ENCODE measurements at places on chromosomes 2 and 18. TPM values are rescaled to one million over a fixed set of nuclear protein-coding genes. Genes with fewer than 3 reads are reported as not detected.

DNA sequence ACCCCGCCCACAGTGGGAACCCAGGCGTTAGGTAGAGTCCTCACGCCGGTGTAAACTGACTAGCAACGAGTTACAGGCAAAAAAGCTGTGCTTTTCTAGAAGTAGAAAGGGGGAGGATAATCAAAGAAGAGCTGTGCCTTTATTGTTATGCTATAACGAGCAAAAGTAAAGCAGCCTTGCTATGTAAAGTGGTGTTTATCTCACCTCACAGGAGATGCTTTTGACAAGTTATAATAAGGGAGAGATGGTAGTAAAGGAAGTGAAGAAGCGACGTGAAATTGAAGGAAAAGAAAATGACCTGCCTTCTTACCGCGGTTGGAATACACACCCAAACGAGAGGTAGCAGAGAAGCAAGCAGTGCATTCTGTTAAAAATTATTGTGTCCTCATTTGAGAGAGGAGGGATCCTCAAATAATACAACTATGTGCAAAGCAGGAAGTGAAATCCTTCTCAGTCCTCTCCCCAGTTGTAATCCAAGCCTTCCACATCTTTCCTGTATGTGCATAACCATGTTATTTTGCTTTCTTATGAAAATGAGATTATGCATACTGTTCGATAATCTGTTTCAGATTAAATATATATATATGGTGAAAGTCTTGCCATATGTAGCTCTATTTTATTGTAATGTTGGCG lies 962 bp downstream of the TANK start:
- H3K27ac ChIP-seq, result peak overlapping the region; percentile 95
- H3K27me3 ChIP-seq, result no peaks in the 10 kb centered on the region

- H3K4me3 ChIP-seq, result no peak overlapping the region
- no peaks in the 10 kb centered on the region for H3K27me3 ChIP-seq
- H3K4me1 ChIP-seq, result no peaks in the 10 kb centered on the region
- no peaks in the 10 kb centered on the region for H3K36me3 ChIP-seq
- no peak overlapping the region for H3K27ac ChIP-seq
These were observed 19.2 kb upstream of the GRP start for GRCh38 chr18:59200787-59201186.

DNA sequence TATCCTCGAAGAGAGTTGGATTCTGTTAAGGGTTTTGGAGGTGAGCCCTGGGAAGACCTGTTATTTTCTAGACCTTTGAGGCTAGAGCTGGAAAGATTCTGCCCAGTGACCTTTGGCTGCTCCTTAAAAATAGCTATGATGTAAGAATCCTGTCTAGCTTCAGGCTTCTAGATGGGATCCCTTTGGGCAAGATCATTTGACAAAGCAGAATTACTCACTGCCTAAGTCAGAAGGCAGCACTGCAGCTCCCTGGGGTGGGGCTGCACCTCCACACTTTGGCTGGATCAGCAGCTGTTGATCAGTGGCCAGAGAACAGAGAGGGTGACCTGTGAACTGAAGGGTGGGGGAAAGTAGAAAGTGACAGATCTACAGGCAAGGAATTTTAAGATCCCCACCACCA lies 103.8 kb downstream of the ASAP2 start:
- no peaks in the 10 kb centered on the region for H3K27me3 ChIP-seq
- no peak overlapping the region for H3K4me3 ChIP-seq
- peaks cover 2% of the 10 kb centered on the region for H3K36me3 ChIP-seq
- peak overlapping the region; percentile 58 for H3K27ac ChIP-seq
- DNase-seq, result peak; percentile 54

DNA sequence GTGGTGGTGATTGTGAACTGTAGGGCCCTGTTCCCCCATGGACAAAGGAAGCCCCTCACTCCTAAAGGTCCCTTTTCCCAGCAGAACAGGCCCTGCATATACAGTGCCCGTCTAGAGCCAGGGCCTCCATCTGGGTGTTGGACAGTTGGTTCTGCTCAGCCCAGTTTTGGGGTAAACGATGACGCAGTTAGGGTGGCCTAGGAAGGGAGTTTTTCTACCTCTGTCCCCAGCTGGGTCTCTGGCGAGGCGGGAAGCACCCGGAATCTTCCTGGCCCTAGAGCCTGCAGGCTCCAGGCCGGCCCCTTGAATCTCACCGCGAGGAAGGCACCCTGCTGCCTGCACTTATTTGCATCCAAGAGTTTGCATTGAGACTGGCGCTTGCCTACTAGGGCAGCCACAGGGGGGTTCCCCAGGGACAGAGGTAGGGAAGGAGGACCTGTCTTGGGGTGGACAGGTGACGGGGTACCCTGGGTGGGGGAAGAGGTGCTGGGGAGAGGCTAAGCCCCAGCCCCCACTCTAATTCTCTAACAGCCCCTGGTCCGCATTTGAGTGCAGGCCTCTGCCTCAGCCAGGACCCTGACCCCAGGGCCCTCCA lies 529 bp upstream of the MTA3 start:
- peaks cover 11% of the 10 kb centered on the region for H3K36me3 ChIP-seq
- peak overlapping the region; percentile 46 for H3K4me3 ChIP-seq
- H3K27me3 ChIP-seq, result no peaks in the 10 kb centered on the region
- peak; percentile 51 for DNase-seq

- H3K27me3 ChIP-seq, result no peaks in the 10 kb centered on the region
- no peaks in the 10 kb centered on the region for H3K36me3 ChIP-seq
- peaks cover 23% of the 10 kb centered on the region for H3K4me1 ChIP-seq
- H3K27ac ChIP-seq, result peak overlapping the region; percentile 35
- H3K4me3 ChIP-seq, result peak overlapping the region; percentile 67
These were observed 894 bp downstream of the SMAD7 start for GRCh38 chr18:48949606-48950535.

DNA sequence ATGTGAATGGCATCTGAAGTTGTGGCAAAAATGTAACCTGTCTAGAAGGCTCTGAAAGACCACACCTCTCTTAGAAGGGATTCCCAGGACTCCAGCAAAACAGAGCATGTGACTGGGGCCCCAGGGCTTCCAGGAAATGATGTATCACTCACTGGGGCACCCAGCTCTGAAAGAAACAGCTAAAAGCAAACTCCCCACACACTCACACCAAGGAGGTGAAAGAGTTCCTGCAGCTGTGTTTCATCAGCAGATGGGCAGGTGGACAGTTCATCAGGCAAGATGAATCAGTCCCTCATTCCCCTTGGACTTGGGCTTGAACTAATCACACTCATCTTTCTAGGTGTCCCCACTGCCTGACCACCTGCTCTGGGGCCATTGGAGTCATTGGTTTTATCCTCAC lies 76.2 kb downstream of the CCBE1 start:
- H3K27me3 ChIP-seq, result no peaks in the 10 kb centered on the region
- H3K27ac ChIP-seq, result no peak overlapping the region
- no peaks in the 10 kb centered on the region for H3K4me1 ChIP-seq
- H3K36me3 ChIP-seq, result no peaks in the 10 kb centered on the region

DNA sequence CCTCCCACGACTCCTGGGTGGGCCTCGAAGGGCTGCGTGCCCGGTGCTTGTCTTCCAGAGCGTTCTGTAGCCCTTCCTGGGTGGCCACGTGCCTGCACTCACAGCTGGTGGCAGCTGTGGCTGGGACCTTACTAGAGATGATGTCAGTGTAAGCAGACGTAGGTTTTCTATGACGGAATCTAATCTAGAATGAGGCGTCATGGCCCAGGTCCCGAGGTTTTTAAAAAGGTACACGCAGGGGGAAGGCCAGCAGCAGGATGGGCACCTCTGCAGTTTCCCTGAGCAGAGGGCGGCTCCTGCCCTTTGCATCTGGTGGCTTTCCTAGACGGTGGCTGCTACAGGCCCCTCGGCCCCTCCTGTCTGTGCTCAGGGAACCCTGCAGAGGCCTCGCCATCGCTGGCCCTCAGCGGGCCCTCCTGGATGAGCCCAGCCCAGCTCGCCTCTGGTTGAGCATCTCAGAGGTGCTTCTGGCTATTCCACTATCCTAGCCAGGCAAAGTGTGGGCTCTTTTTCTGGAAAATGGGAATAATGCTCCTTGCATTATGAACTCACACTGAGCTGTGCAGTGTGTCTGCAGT lies 49.6 kb upstream of the PXDN start:
- H3K4me3 ChIP-seq, result no peak overlapping the region
- no peak overlapping the region for H3K27ac ChIP-seq
- H3K4me1 ChIP-seq, result peaks cover 38% of the 10 kb centered on the region
- H3K36me3 ChIP-seq, result no peaks in the 10 kb centered on the region
- no peaks in the 10 kb centered on the region for H3K27me3 ChIP-seq

GRCh38 chr18:24342347-24342746 lies 55.3 kb downstream of the OSBPL1A start:
- H3K27me3 ChIP-seq, result no peaks in the 10 kb centered on the region
- H3K27ac ChIP-seq, result no peak overlapping the region
- no peaks in the 10 kb centered on the region for H3K36me3 ChIP-seq
- H3K4me1 ChIP-seq, result peaks cover 8% of the 10 kb centered on the region

- DNase-seq, result no peak
- no peak overlapping the region for H3K27ac ChIP-seq
- peaks cover 9% of the 10 kb centered on the region for H3K4me1 ChIP-seq
- no peak overlapping the region for H3K4me3 ChIP-seq
- no peaks in the 10 kb centered on the region for H3K27me3 ChIP-seq
These were observed 171.6 kb downstream of the DIS3L2 start for GRCh38 chr2:232133078-232133477.

GRCh38 chr2:17476064-17476463 lies 42.2 kb downstream of the RAD51AP2 start:
- no peak overlapping the region for H3K4me3 ChIP-seq
- H3K4me1 ChIP-seq, result no peaks in the 10 kb centered on the region
- H3K27ac ChIP-seq, result no peak overlapping the region
- no peaks in the 10 kb centered on the region for H3K27me3 ChIP-seq
- DNase-seq, result no peak
- H3K36me3 ChIP-seq, result no peaks in the 10 kb centered on the region

DNA sequence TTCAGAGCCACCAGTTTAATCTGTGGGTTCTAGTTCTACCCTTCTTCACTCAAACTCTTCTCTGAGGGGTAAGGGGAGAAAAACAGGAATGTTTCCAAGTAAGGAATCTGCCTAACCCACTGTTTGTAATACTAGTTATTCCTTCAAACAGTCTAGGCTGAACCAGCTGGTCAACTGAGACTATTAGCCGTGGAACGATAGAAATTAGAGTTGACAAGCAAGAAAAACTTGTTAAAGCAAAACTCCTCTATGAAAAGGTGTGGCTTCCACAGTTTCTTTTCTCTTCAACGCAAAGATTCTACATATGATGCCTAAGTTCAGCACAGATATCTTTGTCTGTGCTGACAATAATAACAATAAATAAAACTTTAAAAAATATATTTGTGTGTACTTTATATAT lies 11.5 kb downstream of the PAIP2B start:
- no peaks in the 10 kb centered on the region for H3K36me3 ChIP-seq
- no peak overlapping the region for H3K27ac ChIP-seq
- no peak for DNase-seq
- H3K4me3 ChIP-seq, result no peak overlapping the region
- no peaks in the 10 kb centered on the region for H3K27me3 ChIP-seq
- no peaks in the 10 kb centered on the region for H3K4me1 ChIP-seq

DNA sequence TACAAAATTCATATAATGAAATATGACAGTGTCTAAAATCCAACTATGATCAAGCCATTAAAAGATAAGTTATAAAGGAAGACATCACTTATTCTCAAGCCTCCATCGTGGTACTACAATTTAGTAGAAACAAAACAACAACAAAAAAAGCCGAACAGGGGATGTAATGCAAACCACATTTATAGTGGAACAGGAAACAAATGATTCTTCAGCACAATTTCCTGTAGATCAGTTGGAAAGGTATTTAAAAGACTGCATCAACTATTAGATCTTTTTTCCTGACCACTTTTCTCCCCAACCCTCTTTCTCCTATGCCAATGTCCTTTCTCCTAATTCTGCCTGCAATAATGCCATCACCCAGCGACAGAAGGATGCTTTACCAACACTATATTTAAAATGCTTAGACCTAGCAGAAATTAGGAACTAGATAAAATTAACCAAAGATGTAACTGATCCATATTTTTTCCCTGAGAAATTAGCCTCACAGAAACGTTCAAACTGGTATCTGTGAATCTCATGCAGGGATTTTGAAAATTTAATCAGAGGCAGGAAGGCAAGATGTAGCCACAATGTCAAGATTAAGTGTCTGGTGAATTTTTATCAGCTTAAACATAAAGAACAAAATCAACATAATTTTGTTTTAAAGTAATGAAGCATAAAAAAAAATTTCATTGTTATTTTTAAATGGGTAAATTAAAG lies 271.4 kb downstream of the TCF4 start:
- H3K4me1 ChIP-seq, result peaks cover 11% of the 10 kb centered on the region
- H3K27ac ChIP-seq, result no peak overlapping the region
- H3K36me3 ChIP-seq, result no peaks in the 10 kb centered on the region
- no peak for DNase-seq
- H3K27me3 ChIP-seq, result no peaks in the 10 kb centered on the region

- no peaks in the 10 kb centered on the region for H3K27me3 ChIP-seq
- peak; percentile 66 for DNase-seq
- no peaks in the 10 kb centered on the region for H3K4me1 ChIP-seq
- no peak overlapping the region for H3K27ac ChIP-seq
These were observed 37.8 kb upstream of the EFEMP1 start for GRCh38 chr2:55961318-55961911.

- H3K4me1 ChIP-seq, result peaks cover 24% of the 10 kb centered on the region
- H3K27me3 ChIP-seq, result 0 out of 2 replicates have a peak, but pooled peaks cover 6% of the 10 kb centered on the region
- peak; percentile 75 for DNase-seq
- no peak overlapping the region for H3K27ac ChIP-seq
These were observed 26.9 kb downstream of the COL4A3 start for GRCh38 chr2:227191367-227191766.

GRCh38 chr2:198220763-198221610 lies 416.6 kb downstream of the PLCL1 start:
- H3K4me3 ChIP-seq, result no peak overlapping the region
- no peaks in the 10 kb centered on the region for H3K4me1 ChIP-seq
- no peaks in the 10 kb centered on the region for H3K27me3 ChIP-seq
- DNase-seq, result no peak

GRCh38 chr2:43131051-43131889 lies 95.1 kb downstream of the ZFP36L2 start:
- no peak overlapping the region for H3K27ac ChIP-seq
- H3K27me3 ChIP-seq, result no peaks in the 10 kb centered on the region
- H3K4me1 ChIP-seq, result peaks cover 19% of the 10 kb centered on the region

- H3K4me1 ChIP-seq, result peaks cover 11% of the 10 kb centered on the region
- no peaks in the 10 kb centered on the region for H3K36me3 ChIP-seq
- peak; percentile 53 for DNase-seq
- H3K27ac ChIP-seq, result peak overlapping the region; percentile 85
- peak overlapping the region; percentile 79 for H3K4me3 ChIP-seq
- no peaks in the 10 kb centered on the region for H3K27me3 ChIP-seq
These were observed 1.1 kb downstream of the COBLL1 start for GRCh38 chr2:164840458-164840929.

The L3MBTL4 gene
- not detected for total RNA-seq

The TFCP2L1 gene
- total RNA-seq, result 0.08 TPM

The GKN1 gene
- not detected for total RNA-seq

The TP53I3 gene
- 42.1 TPM for total RNA-seq

The ACADL gene
- total RNA-seq, result 1.6 TPM

The METTL21A gene
- total RNA-seq, result 20.6 TPM

Data from SJCRH30 (cell line).